ENCODE measurements at places on chromosomes 1 and 21.

DNA sequence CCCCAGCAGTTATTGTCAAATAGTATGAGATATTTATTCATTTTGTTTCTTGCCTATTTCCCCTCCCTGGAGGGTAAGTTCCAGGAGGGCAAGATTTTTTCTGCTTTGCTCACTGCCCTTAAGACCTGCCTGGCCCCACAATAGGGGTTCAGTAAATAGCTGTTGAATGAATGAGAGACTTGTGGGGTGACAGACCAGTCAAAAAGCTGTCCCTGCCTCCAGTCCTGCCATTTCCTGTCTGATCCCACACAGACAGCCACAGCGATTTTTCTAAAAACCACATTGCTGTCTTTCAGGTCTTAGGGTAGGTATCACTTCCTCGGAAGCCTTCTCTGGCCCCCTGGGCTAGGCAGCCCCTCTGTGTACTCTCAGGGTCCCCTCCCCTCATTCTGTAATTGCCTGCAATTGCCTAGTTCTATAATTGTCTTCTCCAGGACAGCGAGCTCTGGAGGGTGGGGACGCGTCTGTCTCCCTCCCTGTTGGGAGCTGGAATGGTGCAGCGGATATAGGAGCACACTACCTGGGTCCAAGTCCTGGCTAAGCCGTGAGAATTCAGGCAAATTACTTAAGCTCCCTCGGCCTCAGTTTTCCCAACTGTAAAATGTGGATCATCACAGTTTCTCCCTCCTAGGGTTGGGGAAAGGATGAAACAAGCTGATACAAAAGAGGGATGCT, 1.8 kb upstream of the EXTL1 start:
- DNase-seq, result no peak

GRCh38 chr1:209815931-209816341, 10.0 kb upstream of the IRF6 start:
- no peak for DNase-seq

- DNase-seq, result no peak
Measured at GRCh38 chr1:241823925-241824324, 24.1 kb upstream of the EXO1 start.

- no peak for DNase-seq
Measured at GRCh38 chr1:229006121-229006870, 264.6 kb upstream of the RAB4A start.

DNA sequence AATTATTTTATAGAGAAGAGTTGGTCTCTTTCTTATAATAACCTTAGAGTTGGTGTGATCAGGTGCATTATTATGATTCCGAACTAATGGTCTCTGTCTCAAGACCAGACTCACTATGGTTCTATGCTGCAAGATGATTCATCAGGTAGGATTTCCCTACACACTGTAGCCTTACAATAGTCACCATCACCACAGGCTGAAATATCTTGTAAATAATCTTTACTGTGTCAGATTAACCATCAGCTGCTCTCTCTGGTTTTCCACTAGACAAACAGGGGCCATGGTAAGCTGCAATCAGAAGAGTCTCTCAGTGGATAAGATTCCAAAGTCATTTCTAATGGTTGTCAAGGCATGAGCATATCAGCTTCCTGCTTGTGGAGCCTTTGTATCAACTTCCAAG, 4.4 kb upstream of the GBP4 start:
- no peak for DNase-seq

DNA sequence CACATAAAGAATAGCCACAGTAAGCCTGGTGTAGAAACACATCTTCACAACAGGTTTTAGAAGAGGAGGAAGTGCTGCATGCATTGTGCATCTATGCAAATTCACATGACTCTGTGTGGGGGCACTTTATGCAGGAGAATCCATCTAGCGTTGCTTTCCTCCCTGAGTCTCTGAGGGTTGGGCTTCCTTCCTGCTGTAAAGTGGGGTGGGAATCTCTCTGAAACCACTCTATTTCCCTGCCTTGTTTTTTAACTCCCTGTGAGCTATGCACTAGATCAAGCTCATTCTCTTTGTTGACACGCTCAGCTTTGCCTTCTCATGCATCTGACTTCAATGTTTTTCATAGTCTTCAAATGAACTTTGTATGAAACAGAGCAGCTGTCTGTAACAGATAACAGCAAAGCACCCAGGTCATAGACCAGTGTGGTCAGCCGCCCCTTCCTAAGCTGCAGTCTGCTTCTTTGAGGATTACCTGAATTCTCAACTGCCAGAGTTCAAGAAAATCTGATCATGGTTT, 102.7 kb upstream of the DPH5 start:
- DNase-seq, result no peak

DNA sequence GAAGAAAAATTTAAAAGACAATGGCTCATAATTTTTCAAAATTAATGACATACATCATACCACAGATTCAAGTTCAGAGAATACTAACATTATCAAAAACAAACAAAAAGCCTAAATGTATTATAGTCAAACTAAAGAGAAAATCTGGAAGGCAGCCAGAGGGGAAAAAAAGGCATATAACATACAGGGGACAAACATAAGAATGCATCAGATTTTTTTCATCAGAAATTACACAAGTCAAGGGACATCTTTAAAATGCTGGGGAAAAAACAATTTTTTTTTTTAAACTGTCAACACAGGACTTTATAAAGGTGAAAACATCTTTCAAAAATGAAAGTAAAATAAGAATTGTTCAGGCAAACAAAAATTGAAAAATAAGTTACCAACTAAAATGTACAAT, 478.4 kb upstream of the PLXNA2 start:
- DNase-seq, result no peak

- no peak for DNase-seq
Measured at GRCh38 chr1:7808253-7808844, 24.3 kb downstream of the PER3 start.

- no peak for DNase-seq
Measured at GRCh38 chr1:156423422-156424352, 54.7 kb downstream of the RHBG start.

- no peak for DNase-seq
Measured at GRCh38 chr1:185439727-185440415, 122.8 kb upstream of the IVNS1ABP start.

DNA sequence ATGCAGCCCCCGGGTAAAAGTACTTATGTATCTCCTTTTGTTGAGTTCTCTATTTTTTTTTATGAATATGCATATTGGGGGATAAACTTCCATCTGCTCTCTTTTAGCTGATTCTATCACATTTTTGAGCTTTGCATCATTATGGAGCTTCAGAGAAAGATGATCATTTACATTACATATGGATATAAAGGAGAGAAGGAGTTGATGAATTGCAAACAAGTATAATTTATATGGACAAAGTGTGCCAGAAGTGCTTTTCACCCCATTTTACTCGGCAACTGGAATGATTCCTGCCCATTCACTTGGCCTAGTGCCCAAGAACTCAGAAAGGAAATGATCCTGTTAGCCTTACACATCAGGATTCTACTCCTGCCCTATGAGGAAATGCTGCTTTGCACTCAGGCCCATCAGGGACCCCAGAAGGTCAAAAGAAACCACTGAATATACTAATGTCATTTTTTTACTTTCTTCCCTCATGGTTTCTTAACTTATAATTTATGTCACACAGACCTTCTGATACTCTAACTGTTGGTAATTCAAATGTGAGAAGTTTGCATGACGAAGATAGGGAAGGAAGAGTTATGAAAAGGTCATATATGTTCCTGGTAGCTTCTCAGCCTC, 65.6 kb downstream of the SAMSN1 start:
- no peak for DNase-seq

- no peak for DNase-seq
Measured at GRCh38 chr1:237976331-237976730, 85.6 kb upstream of the ZP4 start.

- no peak for DNase-seq
Measured at GRCh38 chr1:79005945-79006344, 585 bp downstream of the ADGRL4 start.

GRCh38 chr1:173295391-173295790, 88.3 kb upstream of the TNFSF4 start:
- DNase-seq, result no peak

DNA sequence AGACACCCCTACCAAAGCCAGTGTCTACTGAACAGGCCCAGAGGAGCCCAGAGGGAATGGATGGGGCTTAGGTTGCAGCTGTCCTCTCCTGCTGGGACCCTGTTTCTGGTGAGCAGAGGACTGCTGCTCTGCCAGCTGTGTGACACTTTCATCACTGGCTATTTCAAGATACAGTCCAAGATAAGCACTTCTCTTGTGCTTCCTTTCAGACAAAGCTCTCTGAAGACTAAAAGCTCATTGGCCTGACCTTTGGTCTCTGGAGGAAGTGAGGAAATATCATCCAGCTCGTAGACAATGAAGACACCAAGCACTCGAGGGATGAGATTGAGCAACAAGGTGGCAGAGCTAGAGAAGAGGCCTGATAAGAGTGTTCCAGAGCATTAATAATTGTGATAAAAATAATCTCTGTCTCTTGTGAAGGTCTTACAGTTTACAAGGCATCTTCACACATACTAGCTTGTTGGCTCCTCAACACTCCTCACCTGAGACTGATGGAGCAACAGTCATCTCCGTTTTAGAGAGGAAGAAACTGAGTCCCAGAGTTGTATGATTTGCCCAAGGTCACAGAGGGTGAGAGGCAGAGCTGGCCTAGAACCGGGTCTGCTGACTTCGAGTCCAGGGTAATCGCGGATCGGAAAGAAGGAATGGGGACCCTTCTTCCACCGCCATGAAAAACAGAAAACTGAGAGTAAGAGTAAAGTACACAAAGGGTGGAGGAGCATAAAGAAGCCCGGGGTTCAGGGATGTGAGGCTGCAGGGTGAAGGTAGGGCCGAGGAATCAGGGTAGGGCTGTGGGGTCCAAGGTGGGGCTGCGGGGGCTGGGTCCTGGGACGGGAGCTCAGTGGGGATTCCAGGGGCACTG, 666 bp downstream of the PAFAH2 start:
- no peak for DNase-seq

DNA sequence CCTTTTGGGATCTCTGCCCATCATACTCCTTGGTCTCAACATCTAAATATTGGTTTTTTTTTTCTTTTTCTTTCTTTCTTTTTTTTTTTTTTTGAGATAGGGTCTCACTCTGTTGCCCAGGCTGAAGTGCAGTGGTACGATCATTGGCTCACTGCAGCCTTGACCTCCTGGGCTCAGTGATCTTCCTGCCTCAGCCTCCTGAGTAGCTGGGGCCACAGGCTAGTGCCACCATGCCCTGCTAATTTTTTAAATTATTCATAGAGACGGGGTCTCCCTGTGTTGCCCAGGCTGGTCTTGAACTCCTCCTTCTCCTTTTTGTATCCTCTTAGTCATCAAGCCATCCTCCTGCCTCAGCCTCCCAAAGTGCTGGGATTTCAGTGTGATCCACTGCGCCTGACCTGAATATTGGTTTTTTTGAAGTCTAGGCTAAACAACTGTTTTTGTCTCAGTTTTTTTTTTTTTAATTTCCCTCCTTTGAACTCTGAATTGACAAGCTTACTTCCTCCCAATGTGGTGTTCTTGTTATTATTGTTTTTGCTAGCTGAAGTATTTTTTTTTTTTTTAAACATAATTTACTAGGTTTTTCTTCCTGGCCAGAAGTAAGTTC, 30.9 kb downstream of the MAPKAPK2 start:
- DNase-seq, result no peak

- no peak for DNase-seq
Measured at GRCh38 chr1:20344738-20345137, 54.1 kb downstream of the VWA5B1 start.

- DNase-seq, result no peak
Measured at GRCh38 chr1:179322557-179322956, 29.0 kb downstream of the SOAT1 start.

DNA sequence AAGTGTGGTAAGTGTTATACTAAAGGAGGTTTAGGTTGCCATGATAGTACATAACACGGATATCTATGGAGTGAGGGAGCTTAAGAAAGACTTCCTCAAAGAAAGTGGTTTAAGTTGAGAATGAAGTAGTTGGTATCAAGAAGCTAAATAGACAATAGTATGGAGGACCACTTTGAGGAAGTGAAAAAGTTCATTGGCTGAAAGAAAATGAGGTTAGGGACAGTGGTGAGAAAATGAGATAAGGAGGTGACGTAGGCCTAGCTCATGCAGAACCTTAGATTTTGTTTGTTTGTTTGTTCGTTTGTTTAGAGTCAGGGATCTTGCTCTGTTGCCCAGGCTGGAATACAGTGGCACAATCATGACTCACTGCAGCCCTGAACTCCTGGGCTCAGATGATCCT, 72.2 kb upstream of the PPIH start:
- no peak for DNase-seq

DNA sequence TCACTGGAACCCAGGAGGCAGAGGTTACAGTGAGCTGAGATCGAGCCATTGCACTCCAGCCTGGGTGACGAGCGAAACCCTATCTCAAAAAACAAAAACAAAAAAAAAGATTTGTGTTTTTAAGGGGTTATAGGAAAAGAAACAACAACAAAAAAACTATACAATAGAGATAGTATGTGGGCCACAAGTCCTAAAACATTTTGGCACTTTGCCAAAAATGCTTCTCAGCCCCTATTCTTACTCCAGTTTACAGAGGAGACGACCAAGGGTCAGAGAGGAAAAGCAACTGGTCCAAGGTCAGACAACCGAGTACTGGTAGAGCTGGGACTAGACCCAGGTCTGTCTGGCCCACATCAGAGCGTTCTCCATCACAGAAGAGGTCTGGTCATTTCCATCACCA, 3.0 kb downstream of the FBXO44 start:
- DNase-seq, result no peak
